Adrenal gland (tissue), 19 donors: ENCODE measurements at places on chromosomes 1 and 21. TPM values are rescaled to one million over a fixed set of nuclear protein-coding genes. Genes with fewer than 3 reads are reported as not detected.

DNA sequence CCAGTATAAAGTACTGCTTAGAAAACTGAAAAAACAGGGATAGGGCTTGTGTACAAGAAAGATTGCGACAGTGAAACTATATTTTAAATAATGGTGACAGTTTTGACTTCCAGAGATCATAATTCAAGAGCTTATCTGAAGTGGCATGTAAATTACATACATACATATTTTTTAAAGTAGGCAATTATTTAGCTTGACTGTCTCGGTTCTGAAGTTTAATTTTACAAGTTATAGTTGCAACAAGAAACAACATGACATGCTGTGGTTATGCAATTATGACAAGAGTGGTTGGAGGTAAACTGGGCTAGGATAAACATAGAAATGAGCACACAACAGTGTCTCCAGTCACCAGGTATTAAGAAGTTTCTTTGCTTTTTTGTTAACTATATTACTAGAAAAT, 4.1 kb downstream of the C1orf21 start:
- H3K27me3 ChIP-seq: no peaks in the 10 kb centered on the region
- H3K4me1 ChIP-seq: peaks cover 39% of the 10 kb centered on the region
- no peaks in the 10 kb centered on the region for H3K36me3 ChIP-seq

- no peak overlapping the region for H3K27ac ChIP-seq
- no peaks in the 10 kb centered on the region for H3K36me3 ChIP-seq
- H3K4me1 ChIP-seq: no peaks in the 10 kb centered on the region
- no peak overlapping the region for H3K4me3 ChIP-seq
- no peaks in the 10 kb centered on the region for H3K27me3 ChIP-seq
Observed at GRCh38 chr1:83929184-83929583, 69.7 kb downstream of the TTLL7 start.

- DNase-seq: peak; percentile 53
- H3K27me3 ChIP-seq: no peaks in the 10 kb centered on the region
- no peak overlapping the region for H3K4me3 ChIP-seq
- H3K36me3 ChIP-seq: no peaks in the 10 kb centered on the region
- H3K27ac ChIP-seq: no peak overlapping the region
- H3K4me1 ChIP-seq: no peaks in the 10 kb centered on the region
Observed at GRCh38 chr21:38140207-38140903, 116.4 kb upstream of the KCNJ15 start.

BEND5 gene
- 2.2 TPM for total RNA-seq

DEPDC1 gene
- 0.95 TPM for total RNA-seq

DNA sequence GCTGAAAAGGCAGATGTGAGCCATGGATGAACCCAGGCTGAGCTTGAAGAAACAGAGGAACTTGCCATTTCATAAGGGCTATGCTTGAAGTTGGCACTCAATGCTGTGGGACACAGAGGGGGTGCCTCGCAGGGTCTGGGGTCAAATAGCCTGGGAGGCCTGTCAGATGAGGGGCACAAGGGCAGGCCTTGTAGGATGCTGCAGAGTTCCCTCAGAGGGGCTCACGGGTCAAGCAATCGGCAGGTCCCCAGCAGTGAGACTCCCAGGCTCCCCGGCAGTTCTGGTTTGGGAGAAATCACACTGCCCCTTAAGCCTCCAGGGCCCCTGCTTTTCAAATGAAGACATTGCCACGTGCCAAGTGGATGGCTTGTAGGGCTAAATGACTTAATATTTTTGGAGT, 116.7 kb upstream of the GRIK3 start:
- no peaks in the 10 kb centered on the region for H3K36me3 ChIP-seq
- H3K4me3 ChIP-seq: no peak overlapping the region
- DNase-seq: no peak
- H3K27ac ChIP-seq: no peak overlapping the region
- H3K27me3 ChIP-seq: peaks cover 5% of the 10 kb centered on the region
